Stimulated activated CD4-positive, alpha-beta T cell treated with anti-CD3 and anti-CD28 coated beads, Interleukin-12 subunit alpha, Interleukin-12 subunit beta, amount 100 ng/mL, for 48 hours (primary cell): ENCODE measurements at places on chromosomes 1 and 21.
A peak's percentile ranks its signal among the peaks of the same experiment; 100 is the strongest.

- DNase-seq, result no peak
Measured at GRCh38 chr1:20165522-20165951, 20.4 kb upstream of the UBXN10 start.

DNA sequence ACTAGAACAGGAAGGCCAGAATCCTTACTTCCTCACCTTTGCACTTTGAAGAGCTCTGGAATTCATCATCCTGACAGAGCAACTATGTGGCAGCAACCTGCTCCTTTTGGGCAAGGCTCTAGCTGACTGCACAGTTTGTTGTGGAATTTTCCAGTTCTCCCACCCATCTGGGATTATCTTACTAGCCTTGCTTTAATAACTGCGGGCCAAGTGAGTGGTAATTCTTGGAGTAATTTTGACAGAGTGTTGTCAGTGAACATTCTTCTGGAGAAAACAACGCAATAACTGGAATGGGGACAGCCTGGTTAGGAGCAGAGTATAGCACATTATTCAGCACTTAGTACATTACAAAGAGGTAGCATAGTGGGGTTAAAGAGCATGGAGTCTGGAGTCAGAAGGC lies 75.3 kb downstream of the NTMT2 start:
- DNase-seq, result no peak

DNA sequence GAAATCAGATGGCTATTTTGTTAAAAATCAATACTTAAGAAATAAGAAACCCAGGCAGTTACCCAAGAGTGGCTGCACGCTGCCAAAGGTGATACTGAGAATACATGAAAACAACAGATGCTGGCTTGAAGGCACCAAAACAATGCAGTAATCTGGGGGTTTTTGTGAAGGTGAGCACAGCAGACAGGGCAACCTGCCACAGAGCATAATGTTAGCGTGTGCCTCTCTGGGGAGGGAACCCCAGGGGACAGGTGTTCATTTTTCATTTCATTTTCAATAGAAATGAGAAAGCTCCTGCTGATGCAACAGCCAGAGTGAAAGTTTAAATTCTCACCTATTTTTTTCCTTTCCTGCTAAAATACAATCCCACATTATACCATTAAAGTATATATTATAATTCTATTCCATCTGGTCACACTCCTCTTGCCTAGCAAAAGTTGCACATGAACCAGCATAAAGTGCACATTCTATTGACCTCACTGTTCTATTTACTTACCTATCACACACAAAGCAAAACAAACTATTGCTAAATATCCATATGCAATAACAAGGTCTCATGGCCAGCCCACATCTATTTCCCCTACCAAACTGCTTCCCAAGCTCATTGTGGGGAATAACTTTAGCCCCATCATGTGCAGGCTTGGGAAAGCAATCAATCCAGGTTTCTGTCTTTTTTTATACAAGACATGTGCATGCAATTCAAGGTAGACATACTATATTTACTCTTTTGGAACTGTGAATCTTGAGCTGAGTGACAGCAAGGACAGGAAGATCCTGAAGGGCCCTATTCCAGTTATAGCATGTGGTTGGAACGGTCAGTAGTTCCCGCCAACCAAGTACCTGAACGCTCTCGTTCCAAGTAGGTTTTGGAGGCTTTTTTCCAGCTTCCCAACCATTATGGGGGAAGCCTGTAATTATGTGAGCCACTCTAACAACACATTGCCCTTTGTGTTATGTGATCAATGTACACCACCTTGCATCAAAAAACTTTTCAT lies 173.6 kb downstream of the RERE start:
- no peak for DNase-seq

GRCh38 chr1:201216395-201217085 lies 25.9 kb downstream of the IGFN1 start:
- DNase-seq, result no peak

GRCh38 chr1:226793620-226794276 lies 54.7 kb upstream of the ITPKB start:
- no peak for DNase-seq

DNA sequence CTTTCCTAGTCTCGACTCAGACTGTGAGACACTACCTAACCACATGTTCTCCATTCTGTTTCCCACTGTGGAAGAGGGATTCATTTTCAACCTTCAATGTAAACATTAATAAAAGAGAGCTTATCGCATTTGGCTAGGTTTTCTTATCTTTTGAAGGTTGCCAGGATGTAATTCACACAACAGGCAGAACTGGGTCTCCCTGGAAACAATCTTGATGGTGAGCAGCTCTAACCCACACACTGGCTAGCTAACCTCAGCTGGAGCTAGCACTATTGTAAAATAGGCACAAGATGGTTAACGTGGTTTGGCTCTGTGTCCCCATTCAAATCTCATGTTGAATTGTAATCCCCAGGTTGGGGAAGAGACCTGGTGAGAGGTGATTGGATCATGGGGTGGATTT lies 75.1 kb downstream of the ZSCAN20 start:
- no peak for DNase-seq

DNA sequence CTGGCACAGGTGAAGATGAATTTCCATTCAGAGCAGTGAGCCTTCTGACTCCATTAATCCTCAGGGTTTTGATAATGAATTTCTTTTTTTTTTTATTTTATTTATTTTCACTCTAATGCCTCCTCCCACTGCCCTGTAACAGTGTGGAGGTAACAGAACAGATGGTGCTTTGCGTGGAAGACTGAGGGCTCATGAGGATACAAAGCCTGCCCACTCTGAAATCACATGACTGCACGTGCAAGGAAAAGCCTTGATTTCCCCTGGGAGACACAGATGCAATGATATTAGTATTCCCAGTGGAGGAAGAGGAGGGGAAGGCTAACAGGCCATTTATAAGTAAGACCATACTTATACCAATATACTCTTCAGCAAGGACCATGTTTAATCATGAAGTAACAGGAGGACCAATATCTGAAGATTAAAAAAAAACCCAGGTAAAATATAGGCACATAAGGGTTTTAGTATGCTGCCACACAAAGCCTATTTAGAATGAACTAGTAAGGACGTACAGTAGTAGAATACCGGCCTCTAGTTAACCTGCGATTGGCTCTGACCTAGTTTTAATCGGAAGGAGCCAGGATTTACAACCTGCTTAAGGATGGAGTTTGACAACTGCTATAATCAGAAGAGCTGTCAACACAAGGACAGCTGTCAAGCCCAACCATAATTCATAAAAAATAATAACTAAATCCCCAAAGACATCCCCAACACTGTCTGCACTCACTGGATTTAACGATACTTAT lies 69.6 kb downstream of the LHX4 start:
- no peak for DNase-seq

- DNase-seq, result no peak
Measured at GRCh38 chr1:201275253-201275666, 8.0 kb upstream of the PKP1 start.

GRCh38 chr1:35449334-35450008 lies 107.7 kb downstream of the KIAA0319L start:
- DNase-seq, result no peak

DNA sequence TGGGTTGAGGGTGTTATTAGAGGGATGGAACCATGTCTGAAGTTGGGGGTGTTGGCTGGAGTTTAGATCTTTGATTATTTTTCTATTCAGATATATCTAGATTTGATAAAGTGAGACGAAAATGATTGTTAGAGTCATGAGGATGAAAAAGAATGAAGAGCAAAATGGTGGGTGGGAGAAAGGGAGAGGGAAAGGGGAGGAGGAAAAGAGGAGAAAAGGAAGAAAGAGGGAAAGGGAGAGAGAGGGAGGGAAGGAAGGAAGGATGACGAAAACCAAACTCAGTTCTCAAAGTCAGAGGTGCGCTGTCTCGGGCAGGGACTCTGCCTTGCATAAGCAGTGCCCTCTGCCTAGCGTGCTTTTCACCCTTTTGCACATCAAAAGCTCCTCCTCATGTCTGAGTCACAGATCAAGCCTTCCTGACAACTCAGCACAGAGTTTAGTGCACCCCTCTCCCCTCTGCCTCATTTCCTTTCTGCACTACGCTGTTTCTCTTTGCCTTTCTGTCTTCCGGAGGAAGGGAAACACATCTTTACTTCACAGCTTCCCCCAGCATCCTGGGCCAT lies 225.8 kb upstream of the PROX1 start:
- peak; percentile 3 for DNase-seq

GRCh38 chr1:43952731-43953346 lies 6.1 kb downstream of the IPO13 start:
- DNase-seq, result no peak

DNA sequence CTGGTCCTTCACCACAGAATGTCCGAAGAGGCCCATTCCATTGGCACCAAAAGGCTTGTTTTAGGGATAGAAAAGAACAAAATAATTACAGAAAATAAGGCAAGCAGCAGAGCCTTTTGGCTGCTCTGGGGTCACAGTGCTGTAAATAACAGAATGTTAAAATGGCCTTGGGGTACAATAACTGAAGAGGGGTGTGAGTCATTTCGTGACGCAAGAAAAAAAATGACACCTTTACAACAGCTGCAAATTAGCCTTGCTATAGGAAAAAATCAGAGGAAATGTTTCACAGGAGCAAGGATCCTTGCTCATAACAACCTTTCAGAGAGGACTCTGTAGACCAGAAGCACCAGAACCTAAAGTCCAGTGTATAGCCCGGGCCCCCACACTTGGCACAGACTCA lies 483.4 kb downstream of the OMA1 start:
- DNase-seq, result no peak

DNA sequence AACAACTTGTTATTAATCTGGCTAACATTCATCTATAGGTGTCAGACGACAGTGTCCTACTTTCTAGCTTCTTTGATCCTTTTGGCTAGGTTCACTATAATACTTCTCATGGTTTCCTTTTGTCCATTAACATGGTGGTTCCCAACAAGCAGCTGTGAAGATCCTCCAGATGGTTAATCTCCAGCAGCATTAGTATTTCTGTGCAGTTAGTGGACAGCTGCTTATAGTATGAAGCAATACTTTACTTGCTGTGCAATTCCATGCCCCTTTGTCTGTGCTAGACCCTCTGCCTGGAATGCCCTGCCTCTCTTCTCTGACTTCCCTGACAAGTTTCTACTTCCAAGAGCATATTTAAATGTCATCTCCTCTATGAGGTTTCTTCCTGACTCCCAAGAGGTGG lies 41.7 kb upstream of the ARHGAP29 start:
- no peak for DNase-seq

- DNase-seq, result peak; percentile 75
Measured at GRCh38 chr1:46527474-46528296, 23.8 kb downstream of the KNCN start.

- no peak for DNase-seq
Measured at GRCh38 chr1:116850436-116850835, 59.3 kb upstream of the PTGFRN start.

GRCh38 chr1:174051956-174052355 lies 29.8 kb upstream of the RC3H1 start:
- DNase-seq, result no peak

DNA sequence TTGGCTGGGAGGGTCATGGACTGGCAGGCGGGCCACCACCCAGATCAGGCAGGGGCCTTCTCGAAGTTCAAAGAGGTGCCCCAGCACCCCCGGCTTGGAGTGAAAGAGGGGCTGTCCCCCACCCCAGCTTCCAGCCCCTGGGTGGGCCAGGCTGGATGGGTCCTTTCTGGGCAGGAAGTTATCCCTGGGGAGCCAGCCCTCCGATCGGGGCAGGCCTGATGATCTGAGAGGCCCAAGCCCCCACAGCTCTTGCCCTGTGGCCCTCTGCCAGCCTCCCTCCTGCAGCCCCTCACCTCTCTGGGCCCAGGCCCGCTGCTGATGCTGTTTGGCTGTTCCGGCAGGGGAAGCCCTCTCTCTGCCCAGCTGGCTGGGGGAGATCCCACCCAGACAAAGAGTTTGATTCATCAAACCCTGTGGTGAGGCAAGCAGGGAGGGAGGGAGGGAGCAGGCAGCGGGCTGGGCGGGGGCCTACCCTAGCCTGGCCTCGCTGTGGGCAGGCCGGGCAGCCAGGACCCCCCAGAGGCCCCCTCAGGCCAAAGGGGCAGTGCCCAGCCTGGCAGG lies 2.5 kb downstream of the ARHGEF19 start:
- no peak for DNase-seq

- no peak for DNase-seq
Measured at GRCh38 chr1:231643071-231643934, 16.7 kb downstream of the DISC1 start.

DNA sequence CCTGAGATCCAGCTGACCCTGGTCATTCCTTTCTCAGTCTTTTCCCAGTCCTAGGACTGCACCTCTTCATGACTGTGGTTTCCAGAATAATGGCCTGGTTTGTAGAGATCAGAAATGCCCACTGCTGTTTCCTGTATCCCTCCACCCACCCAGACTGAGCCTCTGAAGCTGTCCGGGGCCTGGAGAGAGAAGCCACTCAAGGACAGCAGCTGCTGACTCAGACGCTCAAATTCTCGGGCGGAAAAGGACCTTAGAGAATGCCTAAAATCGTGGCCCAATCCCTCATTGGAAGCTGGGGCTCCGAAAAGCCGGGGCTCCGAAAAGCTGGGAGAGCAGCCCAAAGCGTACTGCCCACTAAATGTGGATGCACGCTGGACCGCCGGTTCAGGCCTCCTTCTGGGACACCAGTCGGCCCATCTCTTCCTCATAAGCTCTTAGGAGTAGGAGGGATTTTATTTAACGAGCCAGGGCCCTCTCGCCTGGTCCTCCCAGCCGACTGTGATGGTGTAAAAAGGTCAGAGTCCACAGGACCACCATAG lies 7.8 kb upstream of the GPR61 start:
- no peak for DNase-seq

- DNase-seq, result peak; percentile 79
Measured at GRCh38 chr1:41919764-41920397, 1.2 kb upstream of the HIVEP3 start.

- no peak for DNase-seq
Measured at GRCh38 chr1:183569801-183570200, 20.5 kb downstream of the NCF2 start.

- no peak for DNase-seq
Measured at GRCh38 chr1:48750109-48750508, 26.6 kb downstream of the BEND5 start.

DNA sequence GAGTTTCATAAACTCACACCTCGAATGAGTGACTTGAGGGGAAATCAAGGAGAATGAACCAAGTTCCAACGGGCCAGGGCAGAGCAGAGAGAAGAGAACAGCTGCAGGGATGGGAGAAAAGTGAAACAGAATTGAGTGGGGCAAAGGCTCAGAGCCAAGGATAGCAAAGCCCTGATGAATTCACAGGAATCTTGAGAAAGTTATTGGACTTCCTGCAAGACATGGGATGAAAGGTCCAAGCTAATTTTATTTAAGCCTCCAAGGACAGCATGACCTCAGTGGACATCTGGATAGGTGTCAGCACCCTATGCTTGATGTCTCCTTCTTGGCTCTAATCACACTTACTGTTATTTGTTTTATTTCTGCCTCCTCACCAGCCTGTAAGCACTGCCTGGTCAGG lies 43.0 kb upstream of the RAVER2 start:
- DNase-seq, result no peak

DNA sequence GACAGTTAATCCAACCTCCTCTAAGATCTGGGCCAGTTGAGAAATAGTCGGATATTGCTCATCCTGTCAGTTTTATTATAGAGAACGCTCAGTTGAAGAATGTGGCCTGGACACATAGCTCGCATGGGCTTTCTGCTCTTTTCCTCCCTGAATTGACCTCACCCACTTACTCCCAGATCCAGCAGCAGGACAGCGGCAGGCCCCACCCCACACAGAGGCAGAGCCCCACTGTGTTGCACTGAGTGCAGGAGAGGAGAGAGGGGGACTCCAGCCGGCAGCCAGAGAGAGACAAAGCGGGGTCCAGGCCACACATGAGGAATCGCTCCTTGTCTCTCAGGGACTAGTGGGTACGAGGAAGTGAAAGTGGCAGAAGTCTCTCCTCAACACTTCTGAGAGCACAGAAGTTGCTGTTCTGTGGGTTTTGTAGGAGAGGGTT lies 78.6 kb downstream of the LAMC1 start:
- DNase-seq, result no peak
